ENCODE measurements at places on chromosomes 7 and 10.
A peak's percentile ranks its signal among the peaks of the same experiment; 100 is the strongest.

GRCh38 chr7:38660427-38661099 lies 29.4 kb upstream of the AMPH start:
- peak; percentile 70 for DNase-seq
- no peaks in the 10 kb centered on the region for H3K27me3 ChIP-seq
- H3K4me1 ChIP-seq, result no peaks in the 10 kb centered on the region
- no peak overlapping the region for H3K27ac ChIP-seq
- no peak overlapping the region for H3K4me3 ChIP-seq
- H3K36me3 ChIP-seq, result no peaks in the 10 kb centered on the region

- DNase-seq, result peak; percentile 40
- H3K4me3 ChIP-seq, result no peak overlapping the region
- H3K4me1 ChIP-seq, result no peaks in the 10 kb centered on the region
- H3K27ac ChIP-seq, result no peak overlapping the region
These were observed 253.2 kb downstream of the BMPER start for GRCh38 chr7:34158368-34159153.

- no peaks in the 10 kb centered on the region for H3K4me1 ChIP-seq
- no peak for DNase-seq
- H3K36me3 ChIP-seq, result no peaks in the 10 kb centered on the region
- no peaks in the 10 kb centered on the region for H3K27me3 ChIP-seq
These were observed 76.5 kb downstream of the IMMP2L start for GRCh38 chr7:111485701-111486380.

GRCh38 chr7:14596421-14596820 lies 306.1 kb downstream of the DGKB start:
- H3K4me1 ChIP-seq, result no peaks in the 10 kb centered on the region
- H3K36me3 ChIP-seq, result no peaks in the 10 kb centered on the region
- no peak overlapping the region for H3K4me3 ChIP-seq
- no peak for DNase-seq
- no peaks in the 10 kb centered on the region for H3K27me3 ChIP-seq
- no peak overlapping the region for H3K27ac ChIP-seq

- no peaks in the 10 kb centered on the region for H3K27me3 ChIP-seq
- no peak overlapping the region for H3K27ac ChIP-seq
- peaks cover 2% of the 10 kb centered on the region for H3K4me1 ChIP-seq
- H3K4me3 ChIP-seq, result no peak overlapping the region
- no peaks in the 10 kb centered on the region for H3K36me3 ChIP-seq
- peak; percentile 5 for DNase-seq
These were observed 28.8 kb downstream of the TOMM7 start for GRCh38 chr7:22793593-22794462.

- H3K4me3 ChIP-seq, result no peak overlapping the region
- no peak for DNase-seq
- H3K27me3 ChIP-seq, result no peaks in the 10 kb centered on the region
These were observed 38.2 kb downstream of the PRSS2 start for GRCh38 chr7:142808802-142809583.

DNA sequence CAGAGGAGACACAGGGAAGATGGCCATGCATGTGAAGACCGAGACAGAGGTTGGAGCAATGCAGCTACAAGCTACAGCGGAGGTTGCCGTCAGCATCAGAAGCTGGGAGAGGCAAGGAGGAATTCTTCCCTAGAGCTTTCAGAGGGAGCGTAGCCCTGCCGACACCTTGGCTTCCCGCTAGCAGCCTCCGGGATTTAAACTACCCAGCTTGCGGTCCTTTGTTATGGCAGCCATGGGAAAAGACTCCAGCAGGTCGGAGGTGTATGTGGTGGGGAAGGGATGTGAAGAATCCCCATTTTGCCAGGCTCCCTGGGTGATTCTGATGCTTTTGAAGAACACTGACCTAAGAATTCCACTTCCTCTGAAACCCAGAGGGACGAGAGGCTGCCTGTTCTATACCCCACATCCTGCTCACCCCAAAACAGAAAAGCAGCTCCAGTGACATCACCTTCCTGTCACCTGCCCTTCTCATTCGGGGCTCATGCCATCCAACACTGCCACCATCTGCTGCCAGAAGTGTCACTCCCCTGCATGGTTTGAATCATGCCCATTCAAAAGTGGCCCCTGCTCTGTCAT lies 3.3 kb upstream of the SEPHS1 start:
- peaks cover 9% of the 10 kb centered on the region for H3K4me1 ChIP-seq
- H3K27ac ChIP-seq, result no peak overlapping the region
- H3K27me3 ChIP-seq, result peaks cover 20% of the 10 kb centered on the region

- H3K36me3 ChIP-seq, result no peaks in the 10 kb centered on the region
- H3K27ac ChIP-seq, result no peak overlapping the region
- H3K27me3 ChIP-seq, result no peaks in the 10 kb centered on the region
- H3K4me1 ChIP-seq, result peaks cover 5% of the 10 kb centered on the region
- no peak overlapping the region for H3K4me3 ChIP-seq
These were observed 526.1 kb downstream of the LRMDA start for GRCh38 chr10:75957314-75958120.

- no peaks in the 10 kb centered on the region for H3K36me3 ChIP-seq
- H3K27ac ChIP-seq, result no peak overlapping the region
- H3K27me3 ChIP-seq, result no peaks in the 10 kb centered on the region
- no peak for DNase-seq
- H3K4me1 ChIP-seq, result no peaks in the 10 kb centered on the region
These were observed 191.8 kb downstream of the TRIL start for GRCh38 chr7:28766359-28766758.

DNA sequence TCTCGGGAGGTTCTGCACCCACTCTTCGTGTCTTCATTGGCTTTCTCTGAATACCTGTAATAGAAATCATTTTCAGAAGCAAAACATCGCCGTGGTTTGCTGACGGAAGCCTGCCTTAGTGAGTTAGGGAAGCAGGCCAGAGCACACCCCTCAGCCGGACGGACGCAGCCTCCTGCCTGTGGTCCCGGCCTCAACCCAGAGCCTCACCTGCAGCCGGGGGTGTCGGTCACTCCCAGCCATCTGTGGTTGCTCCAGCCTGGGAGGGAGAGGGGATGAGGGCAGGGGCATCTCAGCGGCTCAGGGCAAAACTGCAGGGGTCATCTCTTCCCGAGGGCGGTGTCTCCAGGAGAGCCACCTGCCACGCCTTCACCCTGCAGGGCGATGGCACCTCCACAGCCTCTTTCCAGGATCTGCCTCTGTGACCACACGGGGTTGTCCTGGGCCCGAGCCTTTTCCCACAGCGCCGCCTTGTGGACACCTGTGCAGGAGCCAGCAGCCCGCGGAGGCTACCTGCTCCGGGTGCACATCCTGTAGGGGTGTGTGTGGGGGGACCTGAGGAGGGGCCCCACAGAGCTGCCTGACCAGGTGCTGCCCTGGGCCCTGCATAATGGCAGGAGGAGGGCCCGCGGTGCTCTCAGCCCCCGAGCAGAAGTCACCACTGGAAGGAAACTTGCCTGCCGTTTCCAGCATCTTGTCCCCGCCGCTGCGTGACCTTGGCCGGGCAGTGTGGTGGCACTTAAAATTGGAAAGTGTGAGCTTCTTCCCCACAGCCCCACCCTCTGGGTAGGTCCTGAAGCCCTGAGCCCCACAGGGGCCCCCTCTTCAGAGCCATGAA lies 21.6 kb upstream of the AP5Z1 start:
- peak; percentile 79 for DNase-seq
- no peaks in the 10 kb centered on the region for H3K27me3 ChIP-seq
- H3K36me3 ChIP-seq, result peaks cover 49% of the 10 kb centered on the region

DNA sequence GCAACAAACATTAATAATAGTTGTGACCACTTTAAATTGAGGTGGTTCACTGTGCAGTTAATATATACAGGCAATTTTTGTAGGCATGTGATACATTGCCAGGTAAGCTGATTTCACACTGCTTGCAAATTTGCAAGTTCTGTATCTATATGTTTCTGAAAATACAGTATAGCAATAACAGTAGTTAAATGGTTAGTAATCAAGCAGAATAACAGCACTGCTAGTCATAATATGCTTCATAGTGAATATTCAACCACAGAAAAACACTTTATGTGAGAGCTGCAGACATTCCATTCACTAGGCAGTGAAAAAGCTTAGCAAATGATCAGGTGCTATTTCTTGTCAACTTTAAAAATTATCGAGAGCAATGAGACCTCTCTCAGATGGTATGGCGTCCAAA lies 28.9 kb downstream of the SLC26A4 start:
- H3K27me3 ChIP-seq, result no peaks in the 10 kb centered on the region
- no peak overlapping the region for H3K27ac ChIP-seq
- DNase-seq, result no peak
- H3K4me3 ChIP-seq, result no peak overlapping the region

DNA sequence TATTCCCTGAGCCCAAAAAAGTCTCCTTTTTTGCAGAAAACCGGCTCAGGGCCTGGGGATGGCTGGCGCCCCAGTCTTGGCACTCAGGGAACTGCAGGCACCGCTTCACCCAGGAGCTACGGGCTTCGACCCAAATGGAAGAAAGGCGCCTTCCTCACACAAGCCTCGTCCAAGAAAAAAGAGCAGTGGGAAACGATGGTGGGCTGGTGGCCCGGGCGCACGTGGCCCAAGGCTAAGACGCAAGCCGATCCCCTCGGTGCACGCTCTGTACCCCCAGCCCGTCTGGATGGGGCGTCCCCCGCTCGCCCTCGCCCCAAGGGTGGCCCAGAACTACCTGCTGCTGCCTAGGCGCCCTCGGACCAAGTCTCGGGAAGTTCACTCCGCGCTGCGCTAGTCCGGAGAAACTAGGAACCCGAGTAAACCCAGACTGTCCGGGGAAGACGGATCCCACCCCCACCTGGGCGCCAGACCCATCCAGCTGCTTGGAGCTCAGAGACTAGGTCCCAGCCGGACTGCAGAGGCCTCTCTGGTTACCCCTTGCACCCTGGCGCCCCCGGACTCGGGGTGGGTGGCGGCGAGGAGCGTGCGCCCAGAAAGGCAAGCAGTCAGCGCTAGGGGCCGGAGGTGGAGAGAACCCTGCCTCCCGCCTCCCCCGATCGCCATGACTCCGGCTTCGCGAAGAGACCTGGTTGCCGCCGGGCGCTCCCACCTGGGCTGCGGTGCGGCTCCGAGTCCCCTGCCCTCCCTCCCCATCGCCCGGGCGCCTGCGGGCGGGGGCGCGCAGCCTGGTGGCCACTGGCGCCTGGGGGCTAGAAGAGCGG lies 76.4 kb downstream of the CALN1 start:
- no peak overlapping the region for H3K27ac ChIP-seq
- peaks cover 31% of the 10 kb centered on the region for H3K27me3 ChIP-seq
- peaks cover 16% of the 10 kb centered on the region for H3K4me1 ChIP-seq

DNA sequence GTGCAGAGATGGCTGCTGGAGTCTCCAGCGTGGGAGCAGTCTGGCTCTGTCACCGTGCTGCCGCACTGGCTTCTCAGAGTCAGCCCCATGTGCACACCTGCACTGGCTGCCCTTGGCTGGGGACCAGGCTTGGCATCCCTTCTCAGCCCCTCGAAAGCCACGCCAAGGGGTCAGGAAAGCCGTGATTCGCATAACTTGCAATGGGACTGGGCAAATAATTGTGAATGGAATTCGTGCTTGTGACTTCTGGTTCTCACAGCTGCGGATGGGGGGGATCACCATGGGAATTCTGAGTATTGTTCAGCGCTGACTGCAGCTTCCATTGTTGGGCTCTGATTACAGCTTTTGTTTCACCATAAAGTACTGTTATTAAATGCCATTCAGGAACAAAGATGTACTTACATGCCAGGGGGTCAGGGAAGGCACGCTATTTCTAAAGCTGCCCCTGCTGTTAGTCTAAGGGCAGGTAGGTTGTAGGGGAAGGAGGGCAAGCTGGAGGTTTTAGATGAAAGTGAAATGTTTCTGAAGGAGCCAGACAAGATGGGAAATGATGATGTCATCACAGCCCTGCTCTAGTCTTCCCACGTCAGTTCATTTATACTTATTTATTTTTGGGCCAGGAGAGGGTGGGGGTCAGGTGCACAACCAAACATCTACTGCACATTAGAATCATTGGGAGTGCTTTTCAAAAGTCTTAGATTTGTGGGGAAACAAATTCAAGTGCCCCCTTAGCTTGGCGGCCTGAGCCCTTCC lies 5.8 kb upstream of the PLEKHA1 start:
- no peaks in the 10 kb centered on the region for H3K27me3 ChIP-seq
- no peak overlapping the region for H3K27ac ChIP-seq
- DNase-seq, result no peak
- H3K4me3 ChIP-seq, result no peak overlapping the region
- H3K4me1 ChIP-seq, result peaks cover 5% of the 10 kb centered on the region

- H3K36me3 ChIP-seq, result no peaks in the 10 kb centered on the region
- DNase-seq, result no peak
- H3K27ac ChIP-seq, result no peak overlapping the region
- no peak overlapping the region for H3K4me3 ChIP-seq
These were observed 359.9 kb downstream of the GLRX3 start for GRCh38 chr10:130495891-130496636.

DNA sequence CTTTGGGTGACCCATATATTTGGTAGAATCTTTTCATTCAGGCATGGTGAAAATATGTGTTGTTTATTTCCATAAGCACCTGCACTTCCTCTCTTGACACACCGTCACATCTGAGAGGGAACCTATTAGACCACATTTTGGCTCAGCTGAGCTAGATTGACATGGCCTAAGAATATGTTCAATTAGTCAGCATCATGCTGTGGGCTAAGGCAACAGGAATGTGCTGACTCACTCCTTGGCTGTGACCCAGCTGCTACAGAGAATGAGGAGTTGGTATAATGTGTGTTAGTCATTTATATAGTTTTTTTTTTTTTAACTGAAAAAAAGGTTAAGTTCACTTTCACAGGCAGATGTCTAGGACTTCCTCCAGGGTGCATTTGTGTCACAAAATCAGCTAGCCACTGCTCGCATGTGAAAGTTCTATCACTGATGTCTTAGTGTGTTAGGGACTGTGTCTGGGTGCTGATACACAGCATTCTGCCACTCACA lies 180.6 kb downstream of the SEMA3E start:
- no peak overlapping the region for H3K4me3 ChIP-seq
- DNase-seq, result peak; percentile 57
- peaks cover 2% of the 10 kb centered on the region for H3K4me1 ChIP-seq
- no peaks in the 10 kb centered on the region for H3K27me3 ChIP-seq

GRCh38 chr7:37428681-37429434 lies 19.8 kb downstream of the ELMO1 start:
- H3K27ac ChIP-seq, result no peak overlapping the region
- H3K36me3 ChIP-seq, result peaks cover 10% of the 10 kb centered on the region
- no peaks in the 10 kb centered on the region for H3K27me3 ChIP-seq
- no peak for DNase-seq

- no peak overlapping the region for H3K4me3 ChIP-seq
- H3K4me1 ChIP-seq, result peaks cover 2% of the 10 kb centered on the region
- no peaks in the 10 kb centered on the region for H3K36me3 ChIP-seq
- no peaks in the 10 kb centered on the region for H3K27me3 ChIP-seq
These were observed 248.7 kb downstream of the FZD1 start for GRCh38 chr7:91512958-91513357.

DNA sequence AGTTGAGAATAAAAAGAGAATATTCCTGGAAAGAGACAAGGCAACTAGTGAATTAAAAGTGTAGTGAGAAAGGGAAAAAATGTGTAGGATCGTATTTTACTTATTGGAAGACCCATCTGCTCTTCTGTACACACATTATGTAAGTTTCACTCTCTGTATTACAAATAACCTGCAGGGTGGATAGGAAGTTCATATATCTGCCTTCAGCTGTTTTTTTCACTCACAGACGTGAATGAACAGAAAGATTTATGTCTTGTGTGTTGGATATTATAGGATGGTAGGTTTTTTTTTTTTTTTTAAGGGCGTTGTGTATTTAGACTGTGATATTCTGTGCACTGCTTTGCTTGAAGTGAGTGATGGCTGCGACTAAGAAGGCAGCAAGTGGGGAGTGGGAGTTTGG lies 266.5 kb downstream of the AUTS2 start:
- no peak overlapping the region for H3K4me3 ChIP-seq
- no peaks in the 10 kb centered on the region for H3K4me1 ChIP-seq
- H3K27ac ChIP-seq, result no peak overlapping the region
- no peaks in the 10 kb centered on the region for H3K27me3 ChIP-seq
